Common myeloid progenitor, CD34-positive (primary cell): ENCODE measurements at places on chromosomes 1 and 21.

GRCh38 chr1:2408859-2409276 is 3.5 kb downstream of the PEX10 start:
- DNase-seq: no peak

GRCh38 chr1:90726986-90727480 is 9.9 kb upstream of the BARHL2 start:
- DNase-seq: no peak

DNA sequence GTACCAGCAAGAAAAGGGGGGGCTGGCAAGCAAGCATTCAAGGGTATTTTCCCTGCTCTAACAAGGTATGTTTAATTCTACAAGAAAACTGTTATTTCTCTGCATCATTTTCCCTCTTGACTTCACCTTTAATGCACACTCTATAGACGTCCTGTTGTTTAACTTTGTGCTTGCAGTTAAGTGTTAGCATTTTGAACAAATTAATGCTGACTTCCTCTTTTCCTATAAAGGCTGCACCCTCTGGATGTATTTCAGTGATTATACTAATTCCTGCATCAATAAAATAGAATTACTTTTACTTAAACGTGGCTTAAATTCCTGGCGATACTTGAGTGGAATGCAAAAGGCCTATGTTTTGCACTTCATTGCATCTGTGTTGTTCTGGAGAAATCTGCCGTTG is 183.3 kb downstream of the KCNJ6 start:
- DNase-seq: no peak

- DNase-seq: peak; percentile 21
Observed at GRCh38 chr21:45836694-45837670, 144.6 kb upstream of the COL6A1 start.

- DNase-seq: peak; percentile 31
Observed at GRCh38 chr1:8736927-8737326, 80.5 kb downstream of the RERE start.
